ENCODE measurements at places on chromosomes 13 and 19.

- no peak for DNase-seq
Observed at GRCh38 chr19:29587059-29587458, 19.0 kb upstream of the POP4 start.

- no peak for DNase-seq
Observed at GRCh38 chr13:39073983-39074382, 35.7 kb downstream of the NHLRC3 start.

GRCh38 chr19:28405346-28405742 is 807.6 kb downstream of the UQCRFS1 start:
- DNase-seq: no peak

GRCh38 chr13:91816263-91816807 is 417.9 kb downstream of the GPC5 start:
- no peak for DNase-seq

- DNase-seq: no peak
Observed at GRCh38 chr19:30360376-30361106, 11.6 kb upstream of the ZNF536 start.

DNA sequence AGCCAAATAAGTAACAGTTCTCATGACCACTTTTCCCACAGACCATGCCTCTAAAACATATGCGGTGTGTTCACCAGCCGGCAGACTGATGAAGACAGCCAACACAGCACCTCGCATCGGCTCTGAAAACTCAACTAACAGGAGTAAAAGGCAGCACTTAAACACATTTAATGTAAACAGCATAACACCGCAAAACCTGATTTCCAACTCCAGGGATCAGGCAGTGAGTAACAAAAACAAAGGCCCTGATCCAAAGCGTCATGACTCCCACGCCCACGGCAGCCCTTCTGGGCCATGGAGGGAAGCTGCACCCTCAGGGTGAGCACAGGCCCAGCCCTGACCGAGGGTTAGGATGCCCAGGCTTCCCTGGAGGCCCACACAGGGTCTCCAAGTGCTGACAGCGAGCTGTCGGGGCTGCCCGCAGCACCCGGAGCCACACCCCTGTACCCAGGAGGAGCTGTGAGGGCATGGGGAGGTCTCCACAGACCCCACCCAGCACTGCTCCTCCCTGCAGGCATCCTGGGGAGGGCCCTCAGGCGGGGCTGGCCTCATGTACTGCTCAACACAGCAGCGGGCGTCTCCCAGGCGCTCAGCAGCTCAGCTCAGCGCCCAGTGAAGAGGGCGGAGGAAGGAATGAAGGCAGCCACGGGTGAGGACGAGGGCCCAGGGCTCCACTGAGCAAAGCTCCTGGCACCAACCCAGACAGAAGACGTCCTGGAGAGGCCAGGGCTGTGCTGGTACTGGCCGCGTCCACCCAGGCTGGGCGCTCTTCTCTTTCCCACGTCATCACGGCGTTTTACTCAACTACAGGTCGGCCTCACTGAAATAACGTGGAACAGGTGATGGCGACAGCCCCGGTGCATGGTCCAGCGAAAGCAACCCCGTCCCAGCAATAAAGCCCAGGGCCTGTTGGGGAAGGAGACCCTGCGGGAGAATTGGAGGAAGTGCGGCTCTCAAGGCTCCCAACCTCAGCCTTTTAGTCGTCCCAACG is 53.7 kb downstream of the RASA3 start:
- no peak for DNase-seq

GRCh38 chr13:112702986-112703379 is 13.1 kb downstream of the ATP11A start:
- DNase-seq: no peak

- DNase-seq: peak; percentile 31
Observed at GRCh38 chr19:51607920-51608562, 22.2 kb downstream of the SIGLEC5 start.

- DNase-seq: no peak
Observed at GRCh38 chr13:113997845-113998751, 24.2 kb upstream of the C13orf46 start.

- DNase-seq: no peak
Observed at GRCh38 chr19:746208-746819, 4.6 kb upstream of the MISP start.

DNA sequence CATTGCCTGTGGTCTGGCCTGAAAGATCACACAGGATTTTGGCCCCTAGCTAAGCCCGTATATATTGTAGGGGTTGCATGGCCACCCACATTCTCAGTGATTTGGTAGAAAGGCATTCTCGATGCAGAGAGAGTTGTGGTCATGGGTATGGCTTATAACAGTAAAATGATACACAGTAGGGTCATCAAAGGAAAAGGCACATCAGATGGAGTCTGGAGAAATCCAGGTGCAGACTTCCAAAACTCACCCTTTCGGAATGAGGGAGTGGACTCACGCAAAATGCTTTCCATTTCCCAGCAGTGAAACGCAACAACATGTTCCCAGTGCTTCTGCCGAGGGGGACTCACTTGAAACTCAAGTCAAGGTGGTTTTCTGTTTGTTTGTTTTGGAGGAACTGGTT is 802.5 kb upstream of the SLITRK1 start:
- DNase-seq: no peak

- DNase-seq: no peak
Observed at GRCh38 chr13:110677731-110678545, 28.0 kb downstream of the CARS2 start.

DNA sequence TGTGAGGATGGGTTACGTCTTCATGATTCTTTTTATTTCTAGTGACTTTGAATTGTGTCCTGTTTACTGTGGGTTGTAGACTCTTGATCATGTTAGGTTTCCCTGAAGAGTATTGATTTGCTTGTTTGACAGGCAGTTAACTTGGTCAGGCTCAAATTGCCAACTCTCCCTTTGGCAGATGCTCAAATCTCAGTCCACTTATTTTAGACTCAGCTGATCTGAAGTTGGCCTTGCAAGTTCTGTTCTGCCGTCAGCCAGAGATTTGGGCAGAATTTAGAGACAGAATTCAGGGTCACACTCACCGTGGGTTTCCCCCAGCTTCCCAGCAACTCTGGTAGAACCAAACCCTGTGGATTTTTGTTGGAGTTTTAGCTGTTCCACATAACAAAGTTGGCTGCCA is 71.6 kb upstream of the TEX29 start:
- no peak for DNase-seq

- no peak for DNase-seq
Observed at GRCh38 chr19:58498316-58499020, 13.3 kb downstream of the SLC27A5 start.

- no peak for DNase-seq
Observed at GRCh38 chr13:112687836-112688559, 1.8 kb upstream of the ATP11A start.

DNA sequence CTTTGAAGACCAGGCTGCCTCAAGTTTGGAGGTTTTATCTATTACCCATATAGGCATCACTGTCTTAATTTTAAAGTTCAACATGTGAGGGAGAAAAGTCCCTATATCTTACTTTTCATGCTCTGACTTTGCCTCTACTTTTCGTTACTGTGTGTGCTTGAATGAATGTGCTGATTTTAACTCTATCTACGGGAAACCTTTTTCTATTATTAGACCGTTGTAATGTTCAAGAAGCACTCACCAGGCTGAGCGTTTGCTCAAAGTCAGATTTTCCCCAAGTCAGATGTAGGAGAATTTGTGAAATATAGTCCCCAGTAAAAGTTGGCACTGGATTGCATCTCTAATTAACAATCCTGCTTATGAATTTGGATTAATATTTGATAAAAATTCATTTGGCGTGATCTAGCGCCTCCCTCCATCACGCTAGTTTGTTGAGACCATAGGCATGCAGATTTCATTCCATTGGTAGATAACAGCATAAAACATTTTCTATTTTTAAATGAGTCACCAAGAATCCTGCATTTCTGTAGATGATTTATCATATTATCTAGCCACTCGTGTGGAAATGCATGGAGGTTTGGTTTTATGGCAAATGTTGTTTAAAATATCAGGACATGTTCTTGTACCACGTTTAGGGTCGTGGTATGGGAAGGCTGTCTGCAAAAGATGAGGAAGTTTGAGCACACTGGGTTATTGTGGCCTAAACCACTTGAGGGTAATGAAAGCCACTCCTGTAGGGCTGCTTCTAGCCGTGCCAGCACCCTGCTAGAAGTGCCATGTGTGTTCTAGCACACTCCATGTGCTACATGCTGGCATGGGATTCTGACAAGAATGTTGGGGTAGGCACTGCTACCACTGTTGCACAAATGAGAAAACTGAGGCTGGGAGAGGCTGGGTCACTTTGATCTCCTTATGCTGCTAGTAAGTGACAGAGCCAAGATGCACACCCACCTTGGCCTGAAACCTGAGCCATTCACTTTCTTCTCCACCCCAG is 179.4 kb downstream of the FGF9 start:
- DNase-seq: no peak

DNA sequence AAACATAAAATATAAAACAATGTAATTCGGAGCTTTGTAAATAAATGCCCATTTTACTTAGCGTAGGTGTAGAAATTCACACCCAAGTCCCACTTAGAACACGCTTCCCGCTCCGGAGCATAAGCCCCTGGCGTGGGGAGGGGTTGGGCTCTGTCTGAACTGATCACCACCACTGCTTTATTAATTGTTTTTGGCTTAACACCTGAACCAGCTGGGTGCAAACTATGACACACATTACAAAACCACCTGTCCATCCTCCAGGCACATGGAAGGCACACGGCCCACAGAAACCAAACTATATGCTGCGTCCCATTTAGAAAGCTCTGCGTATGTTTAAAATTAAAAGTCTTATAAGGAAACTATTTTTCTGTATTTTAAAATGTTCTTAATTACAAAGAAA is 25.9 kb downstream of the RASA3 start:
- DNase-seq: no peak

DNA sequence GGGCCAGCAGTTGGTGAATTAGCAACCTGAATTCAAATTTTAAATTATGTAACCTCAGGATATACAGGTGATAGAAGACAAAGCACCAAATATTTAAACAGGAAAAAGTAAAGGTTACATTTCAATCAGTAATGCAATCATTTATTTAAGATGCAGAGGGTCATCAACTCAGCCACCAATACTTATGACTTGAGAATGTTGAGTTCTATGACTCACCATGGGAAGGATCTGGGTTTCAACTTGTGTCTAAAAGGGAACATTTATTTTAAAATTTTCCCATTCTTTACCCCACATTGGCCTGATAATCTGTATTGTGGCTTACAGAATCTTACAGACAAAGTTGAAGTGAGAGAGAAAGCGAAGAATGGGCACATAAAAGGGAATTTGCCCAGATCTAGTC is 418.0 kb downstream of the NDFIP2 start:
- no peak for DNase-seq

GRCh38 chr13:32298695-32299094 is 16.5 kb downstream of the ZAR1L start:
- no peak for DNase-seq

- DNase-seq: no peak
Observed at GRCh38 chr19:18257503-18258470, 16.5 kb downstream of the IQCN start.

GRCh38 chr19:12789098-12789903 is 2.0 kb upstream of the JUNB start:
- no peak for DNase-seq

DNA sequence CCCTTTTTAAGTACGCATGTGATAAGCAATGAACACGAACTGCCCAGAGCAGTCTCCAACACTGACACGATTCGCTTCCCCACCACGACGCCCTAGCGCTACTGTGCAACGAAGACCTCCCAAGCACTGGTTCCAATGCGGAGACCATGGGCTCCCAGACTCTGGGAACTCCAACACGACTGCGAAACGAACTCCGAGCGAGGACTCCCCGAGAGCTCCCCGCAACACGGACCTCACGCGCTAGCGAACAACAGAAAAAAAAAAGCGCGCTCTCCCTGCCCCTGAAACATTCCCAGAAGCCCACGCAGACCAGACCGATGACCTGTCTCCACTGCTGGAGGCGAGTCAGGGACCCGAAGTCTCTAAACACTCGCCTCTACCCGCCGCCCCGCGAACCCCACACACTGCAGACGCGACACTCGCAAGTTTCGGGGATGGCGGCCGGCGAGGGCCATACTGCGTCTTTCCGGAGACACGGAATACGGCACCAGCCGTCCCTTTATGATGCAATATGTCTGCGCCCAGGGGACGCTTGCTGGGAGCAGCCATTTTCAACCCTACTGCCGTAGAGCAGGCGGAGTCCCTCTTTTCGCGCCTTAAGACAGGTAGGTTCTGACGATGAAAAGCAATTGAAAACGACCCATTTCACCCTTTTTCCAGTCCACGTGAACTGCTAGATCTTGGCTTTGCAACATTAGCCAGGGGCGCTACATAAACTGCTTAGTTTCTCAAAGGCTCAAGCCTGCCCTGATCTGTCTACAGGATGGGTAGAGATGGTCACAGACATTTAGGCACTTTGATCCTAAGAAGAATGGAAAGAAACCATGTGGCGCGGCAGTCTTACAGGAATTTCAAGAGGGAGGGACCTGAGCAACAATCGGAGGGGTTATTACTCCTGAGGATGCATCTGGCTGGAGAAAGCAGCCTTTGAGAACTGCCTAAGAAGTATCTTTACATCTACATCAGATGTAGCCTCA is at the start of gene ZNF577:
Gene ZNF577 (minus strand): TSS at position 430 of the 977 bp plus-strand sequence. CDS start 7,569 bp downstream, outside the sequence.
- no peak for DNase-seq

- DNase-seq: no peak
Observed at GRCh38 chr13:94703721-94704314, 8.5 kb downstream of the SOX21 start.

GRCh38 chr19:2887391-2887914 is 13.3 kb upstream of the ZNF57 start:
- DNase-seq: no peak

DNA sequence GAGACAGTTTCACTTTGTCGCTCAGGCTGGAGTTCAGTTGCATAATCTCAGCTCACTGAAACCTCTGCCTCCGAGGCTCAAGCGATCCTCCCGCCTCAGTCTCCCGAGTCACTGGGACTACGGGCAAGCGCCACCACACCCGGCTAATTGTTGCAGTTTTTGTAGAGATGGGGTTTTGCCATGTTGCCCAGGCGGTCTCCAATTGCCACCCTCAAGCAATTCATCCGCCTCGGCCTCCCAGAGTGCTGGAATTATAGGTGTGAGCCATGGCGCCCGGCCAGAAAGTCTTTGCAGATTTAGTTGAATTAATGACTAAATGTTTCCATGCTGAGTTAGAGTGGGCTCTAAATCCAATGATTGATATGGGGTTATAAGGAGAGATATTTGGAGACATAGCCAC is 4.5 kb upstream of the CADM4 start:
- no peak for DNase-seq

DNA sequence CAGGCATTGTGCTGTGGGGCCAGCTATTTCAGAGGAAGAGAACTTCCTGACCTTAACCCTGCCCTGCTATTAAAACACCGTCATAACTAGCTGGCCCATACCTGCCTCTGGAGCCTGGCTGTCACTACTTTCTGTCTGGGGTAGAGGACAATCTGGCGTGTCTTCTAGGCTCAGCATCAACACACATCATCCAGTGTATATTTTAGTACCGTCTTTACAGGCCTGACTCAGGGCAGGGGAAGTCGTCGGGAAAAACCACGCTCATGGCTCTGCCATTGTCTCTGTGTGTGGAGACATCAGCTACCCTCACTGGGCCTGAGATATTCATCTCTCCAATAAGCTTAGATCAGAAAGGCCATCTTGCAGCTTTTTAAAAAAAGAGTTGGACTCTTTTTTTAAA is 151.1 kb downstream of the KATNAL1 start:
- DNase-seq: no peak

- DNase-seq: no peak
Observed at GRCh38 chr19:46925548-46925950, 64.8 kb downstream of the ARHGAP35 start.

Measured in stimulated activated CD4-positive, alpha-beta T cell treated with anti-CD3 and anti-CD28 coated beads, Interleukin-1b, Interleukin-23, amount 100 ng/mL, for 1 hour (primary cell).